ENCODE measurements at places on chromosomes 5 and 9. TPM values are rescaled to one million over a fixed set of nuclear protein-coding genes. Genes with fewer than 3 reads are reported as not detected.

The TMEM252 gene
- polyA plus RNA-seq: 1.3 TPM

- no peak for DNase-seq
Observed at GRCh38 chr9:85871008-85871407, 69.9 kb upstream of the NAA35 start.

DNA sequence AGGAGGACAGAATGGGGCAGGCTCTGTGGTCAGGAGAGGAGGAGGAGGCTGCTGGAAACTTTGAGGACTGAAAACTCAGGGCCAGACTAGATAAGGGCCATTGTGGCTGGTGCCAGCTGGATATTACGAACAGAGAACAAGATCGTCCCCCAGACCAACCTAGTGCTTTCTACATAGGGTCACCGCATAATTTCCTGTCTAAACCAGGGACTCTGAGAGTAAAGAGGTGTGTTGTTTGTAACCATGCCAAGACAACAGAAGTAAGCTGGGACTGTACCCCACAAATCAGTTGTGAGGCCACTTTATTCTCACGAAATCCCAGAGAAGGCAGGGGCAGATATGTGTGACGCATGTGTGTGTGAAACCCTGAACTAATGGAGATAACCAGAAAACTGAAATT lies 20.3 kb upstream of the GFPT2 start:
- DNase-seq: no peak

The TESK1 gene
- polyA plus RNA-seq: 31.9 TPM

GRCh38 chr5:67164856-67165525 lies 31.6 kb downstream of the CD180 start:
- no peak for DNase-seq

DNA sequence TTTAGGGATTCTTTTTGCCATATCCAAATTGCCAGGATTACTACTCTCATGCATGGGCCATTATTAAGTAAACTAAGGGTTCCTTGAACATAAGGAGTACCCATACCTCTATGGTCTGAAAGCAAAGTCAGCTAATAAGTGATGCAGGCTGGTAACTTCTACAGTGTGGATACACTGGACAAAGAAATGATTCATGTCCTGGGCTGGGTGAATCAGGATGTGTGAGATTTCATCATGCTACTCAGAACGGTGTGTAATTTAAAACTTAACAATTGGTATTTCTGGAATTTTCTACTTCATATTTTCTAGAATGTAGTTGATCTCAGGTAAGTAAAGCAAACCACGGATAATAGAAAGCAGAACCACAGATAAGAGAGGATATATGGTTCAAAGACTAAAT lies 428.8 kb downstream of the CHSY3 start:
- peak; percentile 13 for DNase-seq

- DNase-seq: no peak
Observed at GRCh38 chr5:76537073-76537543, 86.1 kb downstream of the F2RL2 start.

The CYFIP2 gene
- 7.4 TPM for polyA plus RNA-seq

DNA sequence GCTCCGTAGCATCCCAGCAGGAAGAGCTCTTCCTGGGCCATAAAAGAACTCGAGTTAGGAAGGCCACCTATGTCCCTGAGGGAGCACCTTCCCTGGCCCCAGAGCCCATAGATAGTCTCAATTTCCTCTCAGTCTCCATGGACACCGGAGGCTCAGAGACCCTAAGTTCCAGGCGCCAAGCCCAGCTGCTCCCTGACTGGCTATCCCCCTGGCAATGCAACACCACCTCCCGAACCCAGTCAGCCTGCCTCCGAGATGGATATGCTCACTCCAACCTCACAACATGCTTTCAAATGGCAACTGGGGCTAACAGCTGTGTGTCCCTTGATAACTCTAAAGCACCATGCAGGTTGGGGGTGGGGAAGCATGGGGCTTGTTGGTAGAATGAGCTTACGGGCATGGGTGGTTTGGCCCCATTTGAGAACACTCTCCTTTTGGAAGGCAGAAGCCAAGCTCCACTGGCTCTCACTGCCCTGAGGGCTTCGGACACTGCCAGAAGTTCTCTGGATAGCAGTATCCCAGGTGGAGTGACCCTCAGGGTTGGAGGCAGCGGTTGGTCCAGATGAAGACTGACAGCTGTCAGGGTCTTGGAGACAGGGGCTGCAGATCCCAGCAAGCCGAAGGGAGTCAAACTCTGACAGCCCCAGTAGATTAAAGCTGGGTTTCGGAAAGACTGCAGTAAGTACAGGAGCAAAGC lies 165.3 kb downstream of the PAX5 start:
- no peak for DNase-seq

The BSPRY gene
- polyA plus RNA-seq: 0.50 TPM

GRCh38 chr9:16784002-16784401 lies 86.5 kb downstream of the BNC2 start:
- no peak for DNase-seq

The CDX1 gene
- polyA plus RNA-seq: 0.63 TPM

DNA sequence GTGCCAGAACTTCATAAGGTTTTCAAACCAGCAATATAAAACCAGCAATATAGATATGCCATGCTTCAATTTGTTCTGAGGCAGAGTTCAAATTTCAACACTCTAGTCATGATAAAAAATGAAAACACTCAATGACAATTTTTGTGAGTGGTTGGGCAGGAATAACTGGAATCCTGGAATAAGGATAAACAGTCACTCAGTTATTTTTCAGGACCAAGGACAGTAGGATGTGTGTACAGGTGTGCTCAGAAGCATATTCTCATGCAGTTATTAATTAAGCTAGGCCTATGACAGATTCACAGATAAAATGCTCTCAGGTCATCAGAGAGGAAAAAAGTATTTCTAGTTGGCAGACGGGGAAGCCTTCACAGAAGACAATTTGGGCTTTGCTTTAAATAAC lies 117.3 kb upstream of the PPP2R2B start:
- DNase-seq: no peak
